ENCODE measurements at places on chromosomes 1 and 21.
A peak's percentile ranks its signal among the peaks of the same experiment; 100 is the strongest.

DNA sequence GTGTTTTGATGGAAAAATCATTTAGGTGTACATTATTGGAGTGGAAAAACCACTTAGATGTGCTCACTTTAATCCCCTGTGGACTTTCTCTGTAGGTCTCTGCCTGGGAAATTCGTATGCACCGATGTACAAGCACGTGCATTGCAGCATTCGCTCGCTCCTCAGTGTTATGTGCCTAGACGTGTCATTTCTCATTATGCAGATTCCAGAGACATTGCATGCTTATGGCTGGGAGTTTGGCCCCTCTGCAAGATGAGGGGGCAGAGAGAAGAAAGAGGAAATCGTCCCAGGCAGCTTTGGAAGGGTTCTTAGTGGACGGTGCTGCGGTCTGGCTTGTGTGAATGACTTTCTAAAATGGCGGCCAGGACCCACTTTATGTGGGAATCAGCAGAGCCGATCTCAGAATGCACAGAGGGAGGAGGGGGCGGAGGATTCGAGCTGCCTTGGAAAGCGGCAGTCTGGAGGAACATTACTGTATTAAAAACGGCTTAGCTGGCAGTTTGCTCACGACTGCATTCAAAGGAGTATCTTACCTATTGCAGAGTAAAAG is 2.3 kb downstream of the SPEN start:
- peak; percentile 16 for ATAC-seq

DNA sequence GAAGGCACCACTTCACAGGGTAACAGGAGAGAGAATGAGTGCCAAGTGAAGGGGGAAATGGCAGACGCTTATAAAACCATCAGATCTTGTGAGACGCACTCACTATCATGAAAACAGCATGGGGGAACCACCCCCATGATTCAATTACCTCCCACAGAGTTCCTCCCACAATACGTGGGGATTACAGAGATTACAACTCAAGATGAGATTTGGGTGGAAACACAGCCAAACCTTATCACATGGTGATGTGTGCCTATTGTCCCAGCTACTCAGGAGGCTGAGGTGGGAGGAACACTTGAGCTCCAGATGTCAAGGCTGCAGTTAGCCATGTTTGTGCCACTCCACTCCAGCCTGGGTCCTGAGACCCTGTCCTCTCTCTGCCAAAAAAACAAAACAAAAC is 56.0 kb upstream of the DSCAM start:
- ATAC-seq = no peak

- ATAC-seq = no peak
These were observed 43.7 kb upstream of the IPO9 start for GRCh38 chr1:201785291-201785690.

DNA sequence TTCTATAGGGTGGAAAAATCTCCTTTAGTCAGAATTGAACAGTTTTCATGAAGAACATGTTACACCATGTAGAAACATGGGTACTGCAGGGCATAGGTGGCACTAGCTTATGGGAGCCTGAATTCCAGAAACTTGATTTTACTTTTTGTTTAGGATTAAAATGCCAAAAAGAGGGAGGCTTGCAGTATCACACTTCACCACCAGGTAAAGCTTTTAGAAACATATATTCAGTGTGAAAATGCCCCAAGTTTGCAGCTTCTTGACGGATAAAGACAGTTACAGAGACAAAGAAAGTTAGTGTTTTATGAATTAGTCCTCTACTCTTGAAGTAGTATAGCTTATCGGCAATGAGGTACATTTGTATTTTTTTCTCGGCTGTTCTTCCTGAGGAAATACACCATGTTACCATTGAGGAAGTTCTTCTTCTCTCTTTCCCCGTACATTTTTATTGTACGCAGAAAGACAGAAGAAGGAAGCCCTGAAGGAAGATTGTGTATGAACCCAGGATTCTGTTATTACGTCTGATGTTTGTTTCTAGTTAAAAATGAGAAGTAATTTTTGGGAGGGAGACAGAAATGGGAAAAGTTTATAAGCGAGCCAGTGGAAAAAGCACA is 66.1 kb downstream of the PBX1 start:
- no peak for ATAC-seq

DNA sequence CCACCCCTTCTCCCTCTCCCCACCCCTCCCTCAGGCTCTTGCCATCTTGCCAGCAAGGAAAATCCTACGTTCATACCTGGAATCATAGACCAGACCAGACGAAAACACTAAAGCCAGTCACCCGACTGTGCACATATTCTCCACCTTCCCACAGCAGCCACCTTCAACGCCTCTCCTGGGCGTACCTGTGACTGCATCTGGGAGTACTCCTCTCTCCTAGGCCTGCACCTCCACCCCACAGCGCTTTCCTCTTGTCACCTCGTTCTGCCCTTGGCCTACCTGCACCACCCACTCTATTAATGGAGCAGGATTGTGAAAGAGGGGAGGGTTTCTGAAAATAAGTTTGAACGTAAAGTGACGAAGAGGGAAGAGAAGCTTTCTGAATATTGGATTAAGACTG is 17.8 kb downstream of the PAPPA2 start:
- ATAC-seq = no peak

- no peak for ATAC-seq
These were observed 133.6 kb downstream of the SYF2 start for GRCh38 chr1:25098717-25099116.

GRCh38 chr21:45154511-45155508 is 80.4 kb downstream of the ADARB1 start:
- peak; percentile 70 for ATAC-seq

- peak; percentile 59 for ATAC-seq
These were observed 244.3 kb downstream of the PTPRC start for GRCh38 chr1:198883184-198883583.

DNA sequence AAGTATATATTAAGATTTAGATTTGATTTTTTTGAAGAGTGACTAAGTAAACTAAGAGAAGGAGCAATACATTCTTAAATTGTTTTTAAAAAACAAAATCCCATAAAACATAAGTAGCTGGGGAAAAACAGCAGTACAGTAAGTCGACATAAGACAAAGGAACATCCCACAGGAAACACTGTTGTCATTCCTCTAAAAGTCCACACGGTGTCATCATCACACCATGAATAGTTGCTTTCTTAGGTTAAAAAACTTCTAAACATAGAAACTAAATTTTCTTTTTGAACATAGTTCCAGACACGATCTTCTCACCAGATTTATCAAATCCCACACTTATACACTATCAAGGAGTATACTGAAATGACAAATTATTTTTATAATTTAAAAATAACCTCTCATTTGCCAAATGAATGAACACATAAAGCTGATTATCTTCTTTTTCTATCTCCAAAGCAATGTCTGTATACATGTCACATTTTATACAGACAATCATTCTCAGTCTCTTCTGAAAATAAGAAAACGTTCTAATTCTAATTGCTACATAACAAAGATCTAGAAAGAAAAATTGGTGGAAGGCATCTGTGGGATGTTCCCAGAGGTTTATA is 15.8 kb downstream of the ODF2L start:
- ATAC-seq = peak; percentile 44

- no peak for ATAC-seq
These were observed 33.8 kb downstream of the POFUT2 start for GRCh38 chr21:45253633-45254459.

- ATAC-seq = no peak
These were observed 22.6 kb downstream of the CLCA1 start for GRCh38 chr1:86491171-86491950.

GRCh38 chr21:39020751-39021477 is 162.3 kb downstream of the PSMG1 start:
- ATAC-seq = no peak

- ATAC-seq = no peak
These were observed 48.4 kb upstream of the ZNF326 start for GRCh38 chr1:89946532-89946931.

- ATAC-seq = no peak
These were observed 62.4 kb upstream of the VAV3 start for GRCh38 chr1:108027389-108027788.

GRCh38 chr1:18661404-18662285 is 31.0 kb downstream of the PAX7 start:
- ATAC-seq = no peak

GRCh38 chr1:14108356-14109275 is 408.6 kb downstream of the PRDM2 start:
- ATAC-seq = no peak

- peak; percentile 67 for ATAC-seq
These were observed 758 bp downstream of the PTBP2 start for GRCh38 chr1:96722161-96722922.

DNA sequence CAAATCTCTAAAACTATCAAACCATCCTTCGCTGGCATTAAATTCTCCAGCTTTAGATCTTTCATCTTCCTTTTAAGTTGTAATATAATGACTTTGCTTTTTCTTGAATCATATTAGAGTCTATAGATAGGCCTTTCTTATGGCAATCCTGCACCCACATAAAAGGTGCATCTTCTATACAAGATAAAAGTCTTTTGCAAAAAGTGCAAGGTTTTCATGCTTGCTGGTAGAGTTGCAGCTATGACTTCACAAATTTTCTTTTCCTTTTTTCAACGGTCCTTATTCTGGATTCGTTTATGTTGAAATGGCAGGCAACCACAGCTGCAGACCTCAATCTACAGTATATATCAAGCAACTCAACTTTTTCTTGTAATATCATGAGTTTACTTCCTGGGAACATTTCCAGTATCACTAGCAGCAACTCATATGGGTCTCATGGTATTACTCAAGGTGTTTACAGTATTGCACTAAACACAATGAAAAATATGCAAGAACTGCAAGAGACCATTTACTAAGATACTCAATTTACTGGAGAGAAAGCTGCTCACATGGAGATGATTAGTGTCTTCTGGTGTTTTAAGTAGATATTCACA is 22.1 kb downstream of the OMA1 start:
- peak; percentile 77 for ATAC-seq

DNA sequence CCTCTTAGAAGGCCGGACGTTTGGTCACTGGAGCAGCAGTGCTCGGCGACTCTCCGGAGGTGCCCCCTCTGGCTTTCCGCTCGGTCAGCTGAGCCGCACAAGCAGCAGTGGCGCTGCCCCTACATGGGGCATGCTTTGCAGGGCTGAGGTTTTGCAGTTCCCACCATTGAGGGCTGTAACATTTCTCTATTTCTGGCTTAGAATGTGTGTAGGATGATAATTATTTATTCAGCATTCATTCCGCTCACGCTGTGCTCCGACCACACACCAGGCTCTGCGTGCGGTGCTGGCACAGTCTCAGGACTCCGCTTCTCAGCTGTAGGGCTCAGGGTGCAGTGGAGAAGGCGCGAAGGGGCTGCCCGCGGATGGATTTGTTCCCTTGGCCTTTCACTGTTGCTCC is 119.5 kb downstream of the PCBP3 start:
- no peak for ATAC-seq

GRCh38 chr1:41718497-41718896 is 200.2 kb downstream of the HIVEP3 start:
- ATAC-seq = no peak

GRCh38 chr1:245153081-245153551 is 1.7 kb upstream of the KIF26B start:
- peak; percentile 14 for ATAC-seq

- ATAC-seq = no peak
These were observed 240.7 kb downstream of the NRIP1 start for GRCh38 chr21:14824126-14824525.

- no peak for ATAC-seq
These were observed 145.6 kb downstream of the GDAP2 start for GRCh38 chr1:117783606-117784396.

DNA sequence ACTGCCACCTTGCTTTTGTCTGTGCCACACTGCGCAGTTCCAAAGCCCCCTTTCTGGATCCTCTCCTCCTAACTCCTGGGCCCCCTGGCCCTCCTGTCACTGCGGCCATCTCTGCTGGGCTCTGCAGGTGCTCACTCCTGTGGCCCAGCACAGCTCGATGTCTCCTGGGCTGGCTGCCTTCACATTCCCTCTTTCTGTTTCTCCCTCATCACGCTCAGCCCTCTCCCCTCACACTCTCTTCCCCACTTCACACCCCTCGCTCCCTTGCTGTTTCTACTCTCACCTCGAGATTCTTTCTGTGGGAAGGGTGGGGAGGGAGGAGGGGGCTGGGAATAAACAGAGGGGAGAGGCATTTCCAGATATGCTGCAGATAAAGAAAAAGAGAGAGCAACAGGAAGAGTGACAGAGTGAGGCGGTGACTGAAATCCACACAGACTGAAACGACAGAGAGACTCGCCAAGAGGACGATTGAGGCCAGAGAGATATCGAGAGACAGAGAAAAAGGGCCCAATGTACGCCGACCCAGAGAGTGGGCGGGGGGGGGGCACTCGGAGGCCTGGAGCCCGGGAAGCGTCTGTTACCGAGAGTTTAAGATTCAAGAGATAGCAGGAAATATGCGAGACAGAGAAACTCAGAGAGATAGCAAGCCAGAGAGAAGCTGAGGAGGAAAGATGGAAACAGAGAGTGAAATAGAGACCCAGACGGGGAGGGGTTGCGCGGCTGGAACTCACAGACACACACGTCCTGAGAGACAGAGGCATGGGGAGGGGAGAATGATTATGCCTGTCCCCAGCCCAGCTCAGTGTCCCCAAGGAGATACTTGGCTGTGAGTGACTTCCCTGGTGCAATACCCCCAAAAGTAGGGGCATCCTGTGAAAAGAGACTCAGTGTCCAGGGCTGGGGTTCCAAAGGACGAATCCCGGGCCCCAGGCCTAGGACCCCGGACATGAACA is 666 bp downstream of the CSF3R start:
- no peak for ATAC-seq

GRCh38 chr1:157004327-157004726 is 41.2 kb downstream of the ARHGEF11 start:
- no peak for ATAC-seq

GRCh38 chr1:65691152-65691900 is 101.4 kb upstream of the PDE4B start:
- no peak for ATAC-seq

GRCh38 chr1:162706606-162707005 is 74.3 kb downstream of the DDR2 start:
- no peak for ATAC-seq

DNA sequence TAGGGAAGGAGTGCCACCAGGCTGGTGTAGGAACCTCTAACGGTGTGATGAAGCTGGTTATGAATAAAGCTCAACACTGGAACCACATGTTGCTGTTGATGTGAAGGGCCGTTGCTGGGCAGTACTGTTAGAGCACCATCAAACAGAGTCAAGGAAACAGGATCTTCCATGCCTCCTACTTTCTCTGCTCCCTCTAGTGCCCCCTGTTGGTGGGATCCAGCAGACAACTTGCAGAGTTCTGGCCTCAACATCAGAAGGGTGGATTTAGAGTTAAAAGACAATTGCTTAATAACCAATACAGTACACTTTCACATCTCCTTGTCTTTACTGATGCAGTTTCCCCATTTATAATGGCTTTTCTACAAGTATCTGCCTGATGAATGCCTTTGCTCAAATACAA is 336.4 kb downstream of the NTNG1 start:
- ATAC-seq = no peak
